Bronchial smooth muscle cell (primary cell): ENCODE measurements at places on chromosomes 2 and 18. TPM values are rescaled to one million over a fixed set of nuclear protein-coding genes. Genes with fewer than 3 reads are reported as not detected.

Gene COBLL1
- total RNA-seq, result 1.1 and 2.5 TPM in 2 replicates

Gene RUFY4
- not detected in 2 replicates for total RNA-seq

Gene MYO1B
- 37.9 and 84.0 TPM in 2 replicates for total RNA-seq

Gene CRYGB
- total RNA-seq, result not detected in 2 replicates

Gene TMX3
- total RNA-seq, result 65.1 and 68.4 TPM in 2 replicates
